Hematopoietic multipotent progenitor cell (in vitro differentiated cells): ENCODE measurements at places on chromosomes 5 and 9.
A peak's percentile ranks its signal among the peaks of the same experiment; 100 is the strongest.

DNA sequence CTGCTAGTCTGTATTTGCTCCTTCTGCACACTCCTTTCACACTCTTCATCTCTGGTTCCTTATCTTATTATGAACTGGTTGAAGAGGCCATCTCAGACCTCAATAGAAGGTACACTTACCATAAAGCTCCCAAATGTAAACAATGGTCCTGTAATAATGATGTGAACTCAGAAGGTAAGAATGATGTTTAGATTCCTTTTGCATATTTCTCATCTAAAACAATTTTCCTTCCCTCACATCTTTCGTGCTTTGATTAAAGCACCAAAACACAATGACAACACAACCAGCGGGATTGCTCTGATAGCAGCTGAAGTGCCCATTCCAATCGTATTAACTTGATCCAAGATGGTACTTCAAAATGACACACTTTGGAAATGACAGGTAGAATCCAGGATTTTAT lies 34.3 kb downstream of the NFIB start:
- no peak for DNase-seq

DNA sequence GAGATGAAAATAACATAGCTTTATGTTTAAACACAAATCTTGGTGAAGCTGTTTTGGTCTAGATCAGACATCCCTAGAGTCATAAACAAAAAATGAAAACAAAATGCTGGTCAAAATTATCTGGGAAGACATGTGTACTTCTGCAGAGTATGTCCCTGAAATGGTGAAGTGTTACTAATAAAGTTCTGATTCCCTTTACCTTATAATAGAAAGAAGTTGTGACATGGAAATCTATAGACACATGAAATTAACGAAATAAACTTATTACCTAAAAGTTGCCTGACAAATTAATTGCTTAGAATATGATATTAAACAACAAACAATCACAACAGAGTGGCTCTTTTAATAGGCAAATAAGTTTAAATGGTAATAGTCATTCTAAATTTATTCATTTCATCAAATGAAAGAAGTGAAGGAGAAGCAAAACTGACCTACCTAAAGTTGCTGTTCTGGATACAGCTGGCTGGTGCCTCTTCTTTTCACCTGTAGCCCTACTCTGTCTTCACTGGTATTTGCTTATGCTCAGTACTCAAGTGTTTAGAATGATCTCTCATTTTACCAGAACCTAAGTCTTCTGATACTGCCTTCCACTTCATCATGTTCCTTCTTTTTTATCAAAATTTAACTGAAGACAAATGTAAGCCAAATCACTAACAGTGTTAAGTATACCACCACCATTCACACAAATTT lies 38.8 kb downstream of the FNIP1 start:
- no peak for DNase-seq

DNA sequence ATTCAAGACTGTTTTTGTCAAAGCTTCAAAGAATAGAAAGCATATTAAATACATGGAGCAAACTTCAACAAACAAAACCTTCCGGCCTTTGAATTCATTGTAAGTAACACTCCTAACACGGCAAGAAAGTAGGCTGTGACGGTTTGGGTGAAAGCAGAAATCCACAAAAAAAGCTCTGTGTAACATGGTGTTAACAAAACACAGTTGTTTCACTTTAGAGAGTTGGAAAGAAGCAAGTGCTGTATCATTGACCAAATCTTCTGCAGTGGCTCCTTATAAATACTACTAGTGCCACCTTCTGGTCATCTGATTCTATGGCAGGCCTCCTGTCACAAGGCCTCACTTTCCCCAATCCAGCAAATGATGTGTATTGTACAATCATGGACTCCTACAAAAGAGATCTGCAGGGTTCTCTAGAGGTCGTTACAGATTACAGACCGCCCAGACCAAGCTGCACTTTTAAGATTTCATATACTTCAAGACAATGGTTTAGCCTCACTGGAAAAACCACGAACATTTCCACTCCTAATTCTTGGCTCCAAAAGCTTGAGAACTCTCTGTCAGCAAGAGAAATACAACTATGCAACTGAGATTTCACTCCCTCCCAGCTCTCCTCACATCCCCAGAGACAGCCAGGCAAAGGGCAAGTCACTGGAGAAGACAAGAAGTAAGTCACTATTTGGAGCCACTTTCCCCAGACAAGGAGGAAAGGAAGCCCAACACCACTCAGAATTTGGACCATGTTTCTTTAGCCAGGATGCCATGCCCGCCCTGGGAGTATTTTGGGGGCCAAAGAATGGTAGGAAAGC lies 196.2 kb downstream of the DTWD2 start:
- DNase-seq: peak; percentile 78

- no peak for DNase-seq
Observed at GRCh38 chr5:168658394-168658793, 79.2 kb upstream of the PANK3 start.

GRCh38 chr5:104914536-104915070 lies 1352.0 kb upstream of the NUDT12 start:
- DNase-seq: no peak
